WTC11 (cell line): ENCODE measurements at places on chromosomes 4 and X.

GRCh38 chr4:80196922-80197573 is at the start of gene PRDM8:
Gene PRDM8 (plus strand): TSS chr4:80197503. CDS start chr4:80200081, 2,578 bp downstream.
- H3K36me3 ChIP-seq: 0 out of 2 replicates have a peak, but pooled peaks cover 2% of the 10 kb centered on the region
- no peak within 1 kb of the TSS for H3K27ac ChIP-seq
- peaks cover 31% of the 10 kb centered on the region for H3K4me1 ChIP-seq

GRCh38 chrX:39791691-39792090 is 306.1 kb downstream of the BCOR start:
- H3K36me3 ChIP-seq: no peaks in the 10 kb centered on the region
- no peak for DNase-seq
- no peak overlapping the region for H3K4me3 ChIP-seq
- H3K27me3 ChIP-seq: no peaks in the 10 kb centered on the region
- H3K27ac ChIP-seq: no peak overlapping the region

- no peaks in the 10 kb centered on the region for H3K27me3 ChIP-seq
- no peak overlapping the region for H3K27ac ChIP-seq
- no peak overlapping the region for H3K4me3 ChIP-seq
- DNase-seq: no peak
- peaks cover 7% of the 10 kb centered on the region; the same call in 1 of the 2 replicates for H3K4me1 ChIP-seq
Measured at GRCh38 chr4:71602289-71602900, 181.5 kb downstream of the GC start.

DNA sequence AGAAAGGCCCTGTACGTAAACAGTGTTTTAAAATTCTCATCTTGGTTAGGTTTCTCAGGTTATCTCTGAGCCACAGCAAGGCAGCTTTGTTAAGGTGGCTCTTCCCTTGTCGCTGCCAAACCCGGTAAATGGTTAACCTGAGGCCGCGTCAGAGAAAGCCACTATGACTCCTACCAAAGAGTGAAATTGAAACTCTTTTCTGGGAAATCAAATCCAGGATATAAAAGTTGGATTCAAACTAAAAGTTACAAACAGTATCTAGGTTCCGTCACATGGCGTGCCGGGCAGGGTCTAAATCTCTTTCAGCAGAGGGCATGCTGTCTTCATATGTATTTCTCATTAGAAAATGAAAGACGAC is 433 bp downstream of the MMAA start:
- peaks cover 41% of the 10 kb centered on the region for H3K4me1 ChIP-seq
- H3K27ac ChIP-seq: peak overlapping the region; percentile 94
- H3K36me3 ChIP-seq: peaks cover 20% of the 10 kb centered on the region
- peak overlapping the region; percentile 94 for H3K4me3 ChIP-seq
- H3K27me3 ChIP-seq: no peaks in the 10 kb centered on the region; the same call in 1 of the 2 replicates
- DNase-seq: no peak

DNA sequence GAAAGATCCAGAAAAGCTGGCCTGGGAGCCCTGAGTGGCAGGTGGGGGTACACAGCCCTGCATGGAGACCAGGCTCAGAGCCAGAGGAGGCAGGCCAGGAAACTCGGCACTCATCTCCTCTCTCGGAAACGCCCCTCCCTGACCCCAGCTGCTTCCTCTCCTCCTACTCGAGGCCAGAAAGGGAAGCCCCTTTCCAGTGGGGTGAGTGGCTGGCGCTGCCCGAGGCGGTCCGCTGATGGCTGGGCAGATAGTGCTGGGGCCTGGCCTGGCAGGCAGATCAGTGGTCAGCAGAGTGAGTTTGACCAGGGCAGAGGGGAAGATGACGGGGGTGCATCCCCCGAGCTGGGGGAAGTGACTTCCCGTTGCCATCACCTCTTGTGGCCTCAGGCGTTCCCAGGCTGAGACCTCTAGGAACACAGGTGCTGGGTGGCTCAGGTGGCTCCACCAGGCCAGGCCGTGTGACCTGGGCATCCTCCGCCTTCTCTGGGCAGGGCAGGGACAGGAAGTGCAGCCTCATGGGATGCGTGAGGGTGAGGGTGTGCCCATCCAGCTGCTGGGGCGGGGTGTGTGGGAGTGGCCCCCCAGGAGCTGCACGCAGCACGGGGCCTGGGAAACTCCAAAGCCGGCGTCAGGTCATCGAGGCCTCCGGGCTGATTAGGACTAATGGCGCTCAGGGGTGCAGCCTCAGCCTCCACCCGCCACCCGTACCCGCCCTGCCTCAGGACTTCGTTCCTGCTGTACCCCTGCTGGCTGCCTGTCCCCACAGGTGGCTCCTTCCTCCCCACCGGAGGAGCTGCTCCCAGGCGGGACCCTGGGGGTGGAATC is 5.7 kb downstream of the SH3BP2 start:
- no peak for DNase-seq
- peak overlapping the region; percentile 83 for H3K27ac ChIP-seq
- H3K4me1 ChIP-seq: peaks cover 18% of the 10 kb centered on the region
- peaks cover 8% of the 10 kb centered on the region for H3K27me3 ChIP-seq
- H3K4me3 ChIP-seq: no peak overlapping the region

DNA sequence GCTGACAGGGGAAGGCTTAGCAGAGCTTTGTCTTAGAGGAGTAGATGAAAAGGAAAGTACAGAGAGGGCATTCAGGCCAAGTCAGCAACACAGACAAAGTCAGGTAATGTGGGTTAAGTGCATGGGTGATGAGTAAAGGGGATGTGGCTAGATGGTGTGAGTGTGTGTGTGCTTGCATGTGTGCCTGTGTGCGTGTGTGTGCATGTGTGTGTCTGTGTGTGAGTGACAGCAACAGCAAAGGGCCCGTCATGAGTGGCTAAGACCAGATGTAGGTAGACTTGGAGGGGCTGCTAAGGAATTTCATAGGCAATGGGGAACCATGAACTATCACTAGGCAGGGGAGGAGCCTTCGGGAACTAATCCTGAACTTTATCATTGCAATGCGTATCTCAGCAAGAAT is 2.2 kb upstream of the GPR78 start:
- no peak overlapping the region for H3K27ac ChIP-seq
- peaks cover 41% of the 10 kb centered on the region for H3K27me3 ChIP-seq
- no peaks in the 10 kb centered on the region for H3K36me3 ChIP-seq

GRCh38 chrX:38268011-38268410 is 47.3 kb upstream of the SRPX start:
- 0 out of 2 replicates have a peak, but pooled peaks cover 2% of the 10 kb centered on the region for H3K36me3 ChIP-seq
- H3K4me1 ChIP-seq: no peaks in the 10 kb centered on the region
- no peaks in the 10 kb centered on the region for H3K27me3 ChIP-seq
- no peak overlapping the region for H3K4me3 ChIP-seq
- no peak overlapping the region for H3K27ac ChIP-seq

DNA sequence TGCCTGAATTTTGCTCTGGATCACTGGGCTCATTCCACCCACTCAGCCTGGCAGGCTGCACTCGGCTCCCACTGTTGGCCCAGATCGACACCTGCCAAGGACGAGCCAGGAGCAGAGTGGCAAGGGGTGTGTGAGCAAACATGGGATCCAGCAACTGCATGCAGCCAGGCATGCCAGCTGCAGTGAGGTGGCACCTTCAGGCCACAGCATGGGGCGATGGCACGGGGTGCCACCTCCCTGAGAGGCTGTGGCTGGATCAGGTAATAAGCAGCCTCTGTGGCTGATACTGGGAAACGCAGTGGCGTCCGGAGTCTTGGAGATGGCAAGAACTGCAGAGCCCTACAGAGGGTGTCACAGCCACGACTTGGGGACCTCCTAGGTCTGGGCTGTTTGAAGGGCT is 244.5 kb upstream of the FSTL5 start:
- no peaks in the 10 kb centered on the region for H3K36me3 ChIP-seq
- no peak for DNase-seq
- H3K27me3 ChIP-seq: no peaks in the 10 kb centered on the region
- no peaks in the 10 kb centered on the region for H3K4me1 ChIP-seq

DNA sequence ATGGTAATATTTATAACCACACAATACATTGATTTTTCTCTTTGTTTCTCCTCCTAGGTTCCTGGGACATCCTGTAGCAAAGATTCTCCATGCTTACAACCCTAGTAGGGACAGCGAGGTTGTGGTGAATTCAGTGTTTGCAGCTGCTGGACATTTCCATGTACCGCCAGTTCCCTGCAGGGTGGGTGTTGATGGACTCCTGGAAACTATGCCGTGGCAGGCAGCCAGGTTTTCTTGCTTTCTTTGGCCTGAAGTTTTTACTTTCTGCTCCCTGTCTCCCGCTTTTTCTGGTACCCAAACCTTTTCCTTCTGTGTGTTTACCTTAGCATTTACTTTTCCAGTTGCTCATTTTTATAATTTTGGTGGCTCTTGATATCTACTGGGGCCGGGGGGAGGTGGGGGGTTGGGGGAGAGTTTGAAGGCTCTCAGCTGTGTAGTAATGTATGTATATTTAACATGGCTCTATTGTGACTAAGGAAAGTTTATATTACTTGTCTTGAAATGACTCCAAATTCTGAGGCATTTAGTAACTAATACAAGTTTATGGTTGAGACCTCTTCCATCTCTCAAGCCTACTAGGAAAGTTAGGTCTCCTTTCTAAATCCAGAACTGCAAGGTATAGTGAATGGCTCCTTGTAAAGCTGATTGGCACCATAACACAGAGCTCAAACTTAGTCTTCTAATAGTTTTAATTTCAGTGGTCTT is 89.7 kb downstream of the TMEM131L start:
- peaks cover 18% of the 10 kb centered on the region for H3K36me3 ChIP-seq
- H3K4me3 ChIP-seq: no peak overlapping the region
- H3K4me1 ChIP-seq: peaks cover 10% of the 10 kb centered on the region
- no peak for DNase-seq
- no peaks in the 10 kb centered on the region for H3K27me3 ChIP-seq

- H3K27me3 ChIP-seq: no peaks in the 10 kb centered on the region
- H3K27ac ChIP-seq: no peak overlapping the region; the same call in 1 of the 2 replicates
- DNase-seq: no peak
- H3K4me1 ChIP-seq: peaks cover 14% of the 10 kb centered on the region
- H3K36me3 ChIP-seq: peaks cover 33% of the 10 kb centered on the region
Measured at GRCh38 chrX:20140420-20140819, 1.2 kb downstream of the EIF1AX start.

DNA sequence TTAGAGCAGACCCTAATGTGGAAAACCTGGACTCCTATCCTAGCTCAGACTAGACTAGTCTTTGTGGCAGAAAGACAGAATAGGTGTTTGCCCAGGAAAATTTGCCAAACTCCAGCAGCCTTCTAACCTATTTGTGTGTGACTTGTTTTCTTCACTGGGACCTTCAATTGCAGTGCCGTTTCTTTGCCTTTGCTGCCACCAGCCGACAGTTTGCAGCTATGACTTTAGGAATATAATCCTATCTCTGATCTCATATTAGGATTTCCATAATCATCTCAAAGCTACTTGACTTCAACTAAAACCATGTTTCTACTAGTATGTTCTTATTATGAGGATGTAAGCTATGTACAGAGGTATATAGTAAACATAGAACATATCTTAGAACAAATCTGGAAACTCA is 60.2 kb upstream of the PGAM4 start:
- no peaks in the 10 kb centered on the region for H3K36me3 ChIP-seq
- peak; percentile 20 for DNase-seq
- no peaks in the 10 kb centered on the region for H3K27me3 ChIP-seq

GRCh38 chrX:46716796-46717195 is 42.1 kb downstream of the SLC9A7 start:
- H3K4me1 ChIP-seq: peaks cover 35% of the 10 kb centered on the region
- H3K36me3 ChIP-seq: 0 out of 2 replicates have a peak, but pooled peaks cover 3% of the 10 kb centered on the region
- H3K27ac ChIP-seq: no peak overlapping the region
- H3K27me3 ChIP-seq: no peaks in the 10 kb centered on the region
- no peak for DNase-seq

DNA sequence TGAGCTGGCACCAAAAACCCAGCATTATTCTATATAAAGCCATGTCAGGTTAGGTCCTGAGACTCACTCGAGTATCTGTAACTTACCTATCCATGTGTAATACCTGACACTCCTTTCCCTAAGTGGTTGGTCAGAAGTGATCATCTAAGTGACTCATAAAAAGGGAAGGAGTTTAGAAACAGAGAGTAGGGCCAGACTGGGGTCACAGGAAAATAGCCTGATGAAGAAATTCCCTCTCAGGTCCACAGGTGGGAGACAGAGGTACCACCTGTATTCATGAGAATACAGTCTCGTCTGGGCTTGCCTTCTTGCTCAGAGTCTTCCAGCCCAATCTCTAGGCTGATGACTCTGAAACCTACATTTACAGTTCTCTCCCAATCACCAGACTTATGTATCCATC is 161.8 kb upstream of the MAP3K15 start:
- no peaks in the 10 kb centered on the region for H3K27me3 ChIP-seq
- H3K4me1 ChIP-seq: peaks cover 24% of the 10 kb centered on the region
- H3K36me3 ChIP-seq: no peaks in the 10 kb centered on the region
- H3K27ac ChIP-seq: peak overlapping the region; percentile 26; the same call in 1 of the 2 replicates
- no peak overlapping the region for H3K4me3 ChIP-seq

GRCh38 chr4:70783096-70783495 is 56.6 kb downstream of the GRSF1 start:
- H3K4me3 ChIP-seq: no peak overlapping the region
- no peak for DNase-seq
- no peaks in the 10 kb centered on the region for H3K27me3 ChIP-seq
- H3K36me3 ChIP-seq: 0 out of 2 replicates have a peak, but pooled peaks cover 8% of the 10 kb centered on the region
- no peak overlapping the region for H3K27ac ChIP-seq
- no peaks in the 10 kb centered on the region for H3K4me1 ChIP-seq

DNA sequence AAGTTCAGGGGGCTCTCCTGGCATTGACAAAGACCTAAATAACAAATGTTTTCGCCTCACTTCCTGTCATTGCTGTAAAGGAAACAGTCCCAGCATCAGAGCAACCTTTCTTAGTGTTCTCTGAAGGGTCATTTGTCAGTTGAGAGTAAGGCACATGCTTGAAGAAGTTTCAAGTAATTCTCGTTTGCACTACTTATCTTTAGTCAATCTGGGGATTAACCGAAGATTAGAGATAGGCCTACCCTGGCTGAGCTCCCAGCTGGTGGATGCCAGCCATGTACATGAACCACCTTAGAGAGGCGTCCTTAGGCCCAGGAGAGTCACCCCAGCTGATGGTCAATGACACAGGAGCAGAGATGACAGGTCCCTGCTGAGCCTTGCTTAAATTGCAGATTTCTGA is 189.9 kb upstream of the PGRMC2 start:
- DNase-seq: no peak
- H3K36me3 ChIP-seq: 0 out of 2 replicates have a peak, but pooled peaks cover 5% of the 10 kb centered on the region
- H3K4me1 ChIP-seq: no peaks in the 10 kb centered on the region
- H3K27me3 ChIP-seq: no peaks in the 10 kb centered on the region
- H3K27ac ChIP-seq: no peak overlapping the region

GRCh38 chrX:96176921-96177320 is 507.7 kb upstream of the DIAPH2 start:
- H3K4me3 ChIP-seq: no peak overlapping the region
- no peak overlapping the region for H3K27ac ChIP-seq
- no peak for DNase-seq
- no peaks in the 10 kb centered on the region for H3K36me3 ChIP-seq

GRCh38 chrX:14084466-14084865 is 54.8 kb upstream of the GEMIN8 start:
- H3K4me1 ChIP-seq: no peaks in the 10 kb centered on the region
- no peak overlapping the region for H3K4me3 ChIP-seq
- no peaks in the 10 kb centered on the region for H3K36me3 ChIP-seq
- no peak overlapping the region for H3K27ac ChIP-seq
- DNase-seq: no peak
- H3K27me3 ChIP-seq: no peaks in the 10 kb centered on the region

- peaks cover 16% of the 10 kb centered on the region for H3K4me1 ChIP-seq
- H3K4me3 ChIP-seq: 0 out of 2 replicates have a peak overlapping the region, but pooled peaks have one; percentile 12
- DNase-seq: peak; percentile 27
- H3K27ac ChIP-seq: peak overlapping the region; percentile 60; the same call in 1 of the 2 replicates
- H3K36me3 ChIP-seq: peaks cover 13% of the 10 kb centered on the region
Measured at GRCh38 chrX:40434947-40435346, 145.8 kb upstream of the ATP6AP2 start.
